GM23338 (cell line): ENCODE measurements at places on chromosomes 16 and 17. TPM values are rescaled to one million over a fixed set of nuclear protein-coding genes. Genes with fewer than 3 reads are reported as not detected.

DNA sequence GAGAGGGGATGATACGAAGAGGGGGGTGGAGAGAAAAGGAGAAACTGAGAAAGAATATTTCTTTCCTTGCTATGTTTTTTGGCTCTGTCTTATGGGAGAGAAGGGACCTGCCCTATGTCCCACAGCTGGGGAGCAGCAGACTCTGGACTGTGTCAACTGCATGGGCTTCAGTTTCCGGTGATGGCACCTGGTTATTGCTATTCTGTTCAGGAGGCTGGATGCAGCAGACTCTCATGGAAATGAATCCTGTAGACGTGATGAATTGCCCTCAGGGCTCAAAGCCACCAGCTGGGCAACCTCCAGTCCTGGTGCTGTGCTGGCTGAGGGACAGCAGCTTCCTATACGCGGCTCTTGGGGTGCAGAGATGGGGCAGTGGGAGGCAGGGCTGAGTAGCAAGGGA, 121.2 kb downstream of the HAPSTR1 start:
- no peak overlapping the region for H3K27ac ChIP-seq
- no peaks in the 10 kb centered on the region for H3K4me1 ChIP-seq
- H3K27me3 ChIP-seq, result no peaks in the 10 kb centered on the region
- no peak for DNase-seq
- H3K36me3 ChIP-seq, result no peaks in the 10 kb centered on the region

DNA sequence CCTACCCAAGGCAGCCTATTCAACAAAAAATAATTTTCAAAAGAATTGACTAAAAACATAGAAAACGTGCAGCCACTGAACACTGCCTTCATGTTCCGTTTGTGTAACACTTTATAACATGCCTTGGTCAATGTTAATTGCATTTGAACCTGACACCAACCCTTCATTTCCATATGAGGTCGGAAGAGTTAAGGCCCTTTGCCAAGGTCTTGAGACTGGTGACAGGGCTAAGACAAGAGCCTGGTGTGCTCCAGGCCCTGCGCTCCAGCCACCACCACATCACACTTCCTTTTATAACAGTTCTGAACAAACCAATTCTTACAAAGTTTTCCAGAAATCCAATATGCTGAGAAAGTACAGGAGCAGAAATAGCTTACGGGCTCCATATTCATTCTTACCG, 4.2 kb downstream of the BBS2 start:
- H3K4me3 ChIP-seq, result no peak overlapping the region
- H3K4me1 ChIP-seq, result peaks cover 9% of the 10 kb centered on the region
- no peaks in the 10 kb centered on the region for H3K27me3 ChIP-seq
- DNase-seq, result no peak
- H3K36me3 ChIP-seq, result no peaks in the 10 kb centered on the region

The NPTX1 gene
- 20.1 and 20.5 TPM in 2 replicates for total RNA-seq

DNA sequence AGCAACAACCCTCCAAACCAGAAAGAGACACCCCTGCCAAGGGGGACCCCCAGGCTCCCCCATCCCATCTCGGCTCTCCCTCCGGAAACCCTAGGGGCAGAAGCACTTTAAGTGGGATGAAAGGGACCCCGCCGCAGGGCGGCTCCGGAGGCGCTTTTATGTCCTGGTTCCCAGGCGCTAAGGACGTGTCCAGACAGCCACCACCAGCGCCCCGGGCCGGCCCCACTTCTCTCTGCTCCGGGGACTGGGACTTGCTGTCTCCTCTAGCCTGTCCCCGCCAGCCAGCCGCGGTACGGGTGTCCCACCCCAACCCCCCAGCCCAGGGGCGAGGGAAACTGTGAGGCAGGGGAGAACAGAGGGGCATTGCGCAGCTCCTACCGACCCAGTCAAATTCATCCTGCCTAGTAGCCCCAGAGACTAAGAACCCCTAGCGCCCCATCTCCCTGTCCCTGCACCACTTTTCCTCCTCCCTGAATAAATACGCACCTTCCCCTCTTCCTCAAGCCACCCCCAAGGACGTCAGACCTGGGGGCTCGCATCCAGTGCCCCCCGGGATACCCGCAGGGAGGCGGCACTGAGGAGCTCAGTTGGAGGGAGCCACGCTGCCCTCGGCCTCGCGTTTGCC, 4.1 kb downstream of the SP6 start:
- peaks cover 31% of the 10 kb centered on the region for H3K4me1 ChIP-seq
- no peaks in the 10 kb centered on the region for H3K36me3 ChIP-seq
- DNase-seq, result peak; percentile 63
- no peak overlapping the region for H3K27ac ChIP-seq

GRCh38 chr16:1812732-1813163, 13.9 kb downstream of the HAGH start:
- no peak overlapping the region for H3K4me3 ChIP-seq
- no peaks in the 10 kb centered on the region for H3K4me1 ChIP-seq
- no peaks in the 10 kb centered on the region for H3K36me3 ChIP-seq
- H3K27ac ChIP-seq, result no peak overlapping the region
- H3K27me3 ChIP-seq, result no peaks in the 10 kb centered on the region

- DNase-seq, result no peak
- H3K36me3 ChIP-seq, result no peaks in the 10 kb centered on the region
- peaks cover 11% of the 10 kb centered on the region for H3K4me1 ChIP-seq
- H3K4me3 ChIP-seq, result no peak overlapping the region
Observed at GRCh38 chr16:72857834-72858664, 189.9 kb downstream of the ZFHX3 start.

The KRT12 gene
- not detected in 2 replicates for total RNA-seq

- DNase-seq, result no peak
- no peak overlapping the region for H3K4me3 ChIP-seq
- H3K4me1 ChIP-seq, result no peaks in the 10 kb centered on the region
- H3K36me3 ChIP-seq, result no peaks in the 10 kb centered on the region
Observed at GRCh38 chr17:78476973-78477372, 98.5 kb downstream of the PGS1 start.

GRCh38 chr17:15406081-15406480, 61.3 kb downstream of the CDRT4 start:
- no peak for DNase-seq
- no peak overlapping the region for H3K4me3 ChIP-seq
- H3K27me3 ChIP-seq, result no peaks in the 10 kb centered on the region
- no peaks in the 10 kb centered on the region for H3K4me1 ChIP-seq

- DNase-seq, result no peak
- no peaks in the 10 kb centered on the region for H3K4me1 ChIP-seq
- peaks cover 25% of the 10 kb centered on the region for H3K36me3 ChIP-seq
- no peak overlapping the region for H3K4me3 ChIP-seq
Observed at GRCh38 chr16:11554053-11554452, 32.7 kb downstream of the LITAF start.

DNA sequence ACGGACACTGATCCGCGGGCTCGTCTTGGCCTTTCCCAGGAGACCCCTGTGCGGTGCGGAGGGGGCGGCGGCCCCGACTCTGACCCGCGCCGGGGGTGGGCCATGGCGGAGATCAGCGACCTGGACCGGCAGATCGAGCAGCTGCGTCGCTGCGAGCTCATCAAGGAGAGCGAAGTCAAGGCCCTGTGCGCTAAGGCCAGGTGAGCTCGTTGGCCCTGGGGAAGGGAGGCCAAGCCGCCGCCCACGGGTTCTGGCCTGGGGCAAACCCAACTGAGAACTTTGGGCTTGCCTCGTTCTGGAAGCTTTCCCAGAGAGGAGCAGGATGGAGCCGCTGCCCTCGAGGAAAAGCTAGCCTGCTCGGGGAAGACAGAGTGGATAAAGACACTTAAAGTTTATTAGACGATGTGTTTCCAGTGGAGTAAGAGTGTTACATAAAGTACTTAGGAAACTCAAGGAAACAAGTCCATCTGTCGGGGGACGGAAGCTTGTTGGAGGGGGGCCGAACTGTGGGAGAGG, 540 bp downstream of the PPP4C start:
- H3K27ac ChIP-seq, result no peak overlapping the region; the same call in 1 of the 2 replicates
- no peak for DNase-seq
- peaks cover 17% of the 10 kb centered on the region for H3K36me3 ChIP-seq
- H3K27me3 ChIP-seq, result no peaks in the 10 kb centered on the region

The OTOP3 gene
- total RNA-seq, result not detected in 2 replicates

- H3K27ac ChIP-seq, result no peak overlapping the region
- H3K4me1 ChIP-seq, result peaks cover 5% of the 10 kb centered on the region; the same call in 1 of the 2 replicates
- no peak for DNase-seq
- H3K36me3 ChIP-seq, result no peaks in the 10 kb centered on the region; the same call in 1 of the 2 replicates
- no peaks in the 10 kb centered on the region for H3K27me3 ChIP-seq
- no peak overlapping the region for H3K4me3 ChIP-seq
Observed at GRCh38 chr16:22961206-22961605, 147.2 kb downstream of the HS3ST2 start.

DNA sequence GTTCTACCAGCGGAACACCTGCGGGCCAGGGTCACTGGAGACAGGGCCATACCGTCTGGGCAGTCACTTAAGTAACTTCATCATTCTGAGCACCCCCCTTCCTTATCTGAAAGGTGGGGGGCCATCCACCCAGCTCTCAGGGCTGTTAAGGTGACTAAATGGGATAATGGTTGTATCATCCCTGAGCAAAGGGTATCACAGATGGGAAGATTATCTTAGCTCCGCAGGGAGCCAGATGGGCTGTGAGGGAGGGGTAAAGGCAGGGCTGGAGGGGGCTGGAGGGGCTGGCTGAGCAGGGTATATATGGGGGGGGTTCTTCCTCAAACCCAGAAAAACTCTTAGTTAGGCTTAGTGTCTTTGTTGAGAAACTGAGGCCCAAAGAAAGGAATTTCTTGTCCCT, 2.9 kb upstream of the CACNA1G start:
- H3K4me3 ChIP-seq, result no peak overlapping the region
- H3K27me3 ChIP-seq, result peaks cover 48% of the 10 kb centered on the region
- H3K4me1 ChIP-seq, result peaks cover 10% of the 10 kb centered on the region
- no peak for DNase-seq

The DHX40 gene
- total RNA-seq, result 37.6 and 38.2 TPM in 2 replicates

The ZNF423 gene
- total RNA-seq, result 39.6 and 41.8 TPM in 2 replicates

- no peak overlapping the region for H3K4me3 ChIP-seq
- H3K4me1 ChIP-seq, result peaks cover 13% of the 10 kb centered on the region
- no peak overlapping the region for H3K27ac ChIP-seq
- H3K36me3 ChIP-seq, result no peaks in the 10 kb centered on the region
Observed at GRCh38 chr16:72409423-72409822, 237.5 kb upstream of the PMFBP1 start.

The TLCD2 gene
- total RNA-seq, result 0.58 and 1.4 TPM in 2 replicates

DNA sequence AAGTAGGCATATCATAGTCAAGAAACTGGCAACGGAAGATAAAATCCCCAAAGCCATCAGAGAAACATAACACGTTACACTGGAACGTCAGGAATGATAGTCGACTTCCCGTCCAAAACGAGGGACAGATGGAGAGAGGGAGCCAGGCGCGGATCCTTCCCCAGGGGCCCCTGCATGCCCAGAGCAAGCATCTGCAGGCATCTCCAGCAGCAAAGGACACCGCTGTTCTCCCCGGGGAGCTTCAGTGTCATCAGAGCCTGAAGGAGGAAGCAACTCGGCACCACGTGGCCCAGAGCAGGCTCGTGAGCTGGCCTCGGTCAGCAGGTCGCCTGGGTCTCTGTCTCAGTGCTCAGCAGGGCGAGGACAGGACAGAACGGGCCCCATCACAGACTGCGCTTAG, 50.1 kb downstream of the LMF1 start:
- no peaks in the 10 kb centered on the region for H3K4me1 ChIP-seq
- DNase-seq, result no peak
- 0 out of 2 replicates have a peak, but pooled peaks cover 3% of the 10 kb centered on the region for H3K36me3 ChIP-seq
- no peak overlapping the region for H3K27ac ChIP-seq

DNA sequence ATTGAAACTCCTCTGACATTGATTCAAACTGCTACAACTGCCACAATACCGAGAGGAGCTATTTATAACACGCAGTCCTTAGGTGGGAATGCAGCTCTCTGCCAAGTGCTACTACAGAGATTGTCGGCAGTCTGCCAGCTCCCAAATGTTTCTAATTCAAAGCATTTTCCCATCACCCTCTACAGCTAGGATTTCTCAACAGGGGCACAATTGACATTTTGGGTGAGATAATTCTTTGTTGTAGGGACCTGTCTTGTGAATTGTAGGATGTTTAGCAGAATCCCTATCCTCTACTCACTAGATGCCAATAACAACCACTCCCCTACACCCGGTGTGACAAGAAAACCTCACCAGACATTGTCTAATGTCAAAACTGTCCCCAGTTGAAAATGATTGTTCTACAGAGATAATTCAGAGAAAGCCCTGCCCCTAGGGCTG, 7.8 kb upstream of the N4BP1 start:
- H3K27ac ChIP-seq, result no peak overlapping the region
- H3K36me3 ChIP-seq, result no peaks in the 10 kb centered on the region
- no peak overlapping the region for H3K4me3 ChIP-seq
- peaks cover 6% of the 10 kb centered on the region for H3K4me1 ChIP-seq
- H3K27me3 ChIP-seq, result peaks cover 5% of the 10 kb centered on the region; the same call in 1 of the 2 replicates

The CES5A gene
- total RNA-seq, result not detected in 2 replicates
